ENCODE measurements at places on chromosomes 7 and 10. TPM values are rescaled to one million over a fixed set of nuclear protein-coding genes. Genes with fewer than 3 reads are reported as not detected.

- no peak for DNase-seq
Observed at GRCh38 chr7:99837649-99838361, 10.0 kb downstream of the CYP3A43 start.

DNA sequence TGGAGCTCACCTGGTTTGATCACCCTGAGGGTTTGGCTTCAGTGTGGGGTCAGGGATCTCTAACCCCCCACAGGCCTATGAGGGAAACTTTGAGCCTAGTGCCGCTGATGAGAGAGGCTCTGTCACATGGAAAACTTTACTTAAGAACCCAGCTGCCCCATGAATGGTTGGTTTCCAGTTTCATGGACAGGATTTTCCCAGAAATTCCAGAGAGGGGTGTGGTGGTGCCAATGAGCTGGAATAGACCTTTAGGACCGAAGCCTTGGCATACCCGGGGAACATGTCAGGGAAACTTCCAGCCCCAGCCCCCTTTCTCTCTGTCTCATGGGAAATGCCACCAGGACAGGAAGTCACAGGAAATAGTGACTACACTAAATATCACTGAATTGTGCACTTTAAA, 36.9 kb downstream of the AKR1B1 start:
- DNase-seq = no peak

- DNase-seq = no peak
Observed at GRCh38 chr7:127765150-127765549, 113.2 kb downstream of the SND1 start.

GRCh38 chr7:46163246-46163645, 242.2 kb upstream of the IGFBP3 start:
- DNase-seq = no peak

- no peak for DNase-seq
Observed at GRCh38 chr7:137480401-137480800, 136.9 kb upstream of the PTN start.

DNA sequence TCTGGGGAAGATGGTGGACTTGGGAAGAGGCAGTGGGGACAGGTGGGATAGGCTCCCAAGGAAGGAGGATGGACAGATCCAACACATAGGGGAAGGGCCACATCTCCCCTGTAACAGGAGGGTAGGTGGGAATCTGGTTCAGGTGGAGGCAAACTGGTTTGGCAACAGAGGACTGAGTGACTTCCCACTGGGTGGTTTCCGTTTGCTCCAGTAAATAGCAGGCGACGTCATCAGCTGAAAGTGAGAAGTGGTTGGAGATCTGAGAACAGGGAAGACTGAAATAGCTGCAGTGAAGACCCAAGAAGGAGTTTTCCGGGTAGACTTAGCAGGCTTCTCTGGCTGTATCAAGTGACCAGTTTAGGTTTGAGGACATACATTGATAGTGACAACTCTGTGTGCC, 504.4 kb downstream of the GALNT17 start:
- DNase-seq = no peak

- no peak for DNase-seq
Observed at GRCh38 chr10:48509974-48510692, 94.7 kb downstream of the ARHGAP22 start.

DNA sequence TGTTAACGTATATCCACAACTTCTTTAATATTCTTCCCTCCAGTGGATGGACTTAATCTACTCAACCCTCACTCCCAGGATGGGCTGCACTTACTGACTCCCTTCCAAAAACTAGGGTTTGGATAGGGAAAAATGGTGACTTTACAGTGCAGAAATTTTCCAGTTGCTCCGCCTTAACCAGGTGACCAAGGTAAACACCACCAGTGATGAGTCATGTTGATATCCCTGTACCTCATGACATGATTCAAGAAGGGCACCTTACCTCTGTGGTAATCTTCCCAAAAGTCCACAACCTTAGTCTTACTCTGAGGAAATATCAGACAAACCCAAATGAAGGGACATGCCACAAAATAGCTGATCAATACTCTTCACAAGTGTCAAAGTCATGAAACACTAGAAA, 3.5 kb upstream of the GSTK1 start:
- DNase-seq = no peak

- DNase-seq = no peak
Observed at GRCh38 chr10:92640107-92640506, 47.2 kb downstream of the KIF11 start.

DNA sequence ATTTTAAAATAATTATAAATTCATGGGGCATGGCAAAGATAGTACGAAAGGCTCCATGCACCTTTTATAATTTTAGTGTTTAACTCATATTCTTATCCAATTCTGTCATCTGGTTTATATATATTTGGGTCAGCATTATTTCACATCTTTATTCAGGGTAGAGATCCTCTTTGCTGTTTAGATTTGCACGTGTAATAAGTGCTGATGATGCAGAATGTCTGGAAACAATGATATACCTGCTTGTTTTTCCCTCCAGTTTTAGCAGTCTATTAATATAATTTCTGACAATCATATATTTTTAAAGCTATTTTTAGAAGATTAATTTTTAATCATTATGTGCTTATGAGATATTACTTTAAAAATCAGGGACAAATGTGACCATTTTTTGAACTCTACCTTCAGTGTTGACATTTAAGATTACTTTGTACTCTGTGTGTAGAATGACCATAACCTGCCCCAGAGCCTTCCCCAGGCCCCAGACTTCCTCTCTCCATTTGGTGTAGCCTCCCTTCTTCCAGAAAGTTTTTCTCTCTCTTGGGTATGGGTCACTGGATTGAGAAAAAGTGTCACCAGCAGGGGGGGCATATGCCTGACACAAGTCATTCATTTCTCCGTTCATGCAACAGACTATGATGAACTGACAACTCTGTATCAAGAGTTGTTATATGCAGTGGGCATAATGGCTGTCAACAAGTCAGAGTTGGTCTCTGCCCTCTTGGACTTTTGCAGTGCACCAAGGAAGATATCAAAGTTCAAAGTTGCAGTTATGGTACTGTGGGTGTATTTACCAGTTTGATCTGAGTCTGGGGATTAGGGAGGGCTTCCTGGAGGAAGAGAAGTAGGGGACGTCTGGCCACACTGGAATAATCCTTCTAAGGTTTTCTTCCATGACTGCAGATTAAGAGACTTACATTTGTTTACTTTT, 192.6 kb upstream of the CCDC6 start:
- DNase-seq = no peak

DNA sequence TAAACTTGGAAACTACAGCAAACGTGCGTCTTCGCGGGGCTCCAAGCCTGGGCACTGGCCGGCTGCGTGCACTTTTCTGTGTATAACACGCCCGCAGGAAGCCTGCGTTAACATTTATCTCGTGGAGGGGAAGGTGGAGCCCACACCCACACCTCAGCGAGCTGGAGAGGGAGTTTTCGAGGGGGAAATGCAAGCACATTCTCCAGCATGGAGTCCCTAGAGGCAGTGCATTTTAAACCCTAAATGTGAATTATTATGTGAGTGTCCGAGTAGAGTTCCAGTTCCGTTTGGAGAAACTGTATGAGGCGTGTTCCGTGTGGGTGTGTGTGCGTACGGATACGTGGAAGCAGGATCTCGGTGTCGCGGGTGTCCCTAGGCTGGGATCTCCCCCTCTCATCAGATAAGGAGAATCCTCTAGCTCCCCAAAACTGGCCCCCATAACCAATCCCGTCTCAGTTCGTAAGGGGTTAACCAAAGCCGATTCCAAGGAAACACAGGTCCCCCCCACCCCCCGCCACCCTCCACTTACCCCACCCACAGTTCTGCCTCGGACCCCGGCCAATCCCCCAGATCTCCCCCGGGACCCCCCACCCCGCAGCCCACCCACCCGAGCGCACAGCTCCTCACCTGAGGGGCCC, 403 bp downstream of the CDK6 start:
- peak; percentile 20 for DNase-seq

DNA sequence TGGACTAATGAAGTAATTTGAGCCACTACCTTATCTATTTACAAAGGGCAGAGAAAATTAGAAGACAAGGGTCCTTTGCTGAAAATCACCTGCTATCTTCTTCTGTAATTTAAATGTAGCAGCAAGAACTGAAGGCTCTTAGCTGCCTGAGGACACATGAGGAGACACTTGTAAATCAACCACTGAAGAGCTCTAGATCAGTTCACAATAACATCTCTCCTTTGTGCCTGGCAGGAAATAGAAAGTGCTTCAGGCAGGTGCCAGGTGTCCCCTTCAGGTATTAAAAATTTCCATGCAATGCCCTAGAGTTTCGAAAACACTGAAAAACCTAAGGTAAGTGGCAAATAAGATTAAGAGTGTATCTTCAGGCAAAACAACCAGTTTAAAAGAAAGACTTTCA, 474.6 kb downstream of the GRM8 start:
- no peak for DNase-seq

GRCh38 chr7:116966601-116967000, 13.3 kb downstream of the ST7 start:
- no peak for DNase-seq

DNA sequence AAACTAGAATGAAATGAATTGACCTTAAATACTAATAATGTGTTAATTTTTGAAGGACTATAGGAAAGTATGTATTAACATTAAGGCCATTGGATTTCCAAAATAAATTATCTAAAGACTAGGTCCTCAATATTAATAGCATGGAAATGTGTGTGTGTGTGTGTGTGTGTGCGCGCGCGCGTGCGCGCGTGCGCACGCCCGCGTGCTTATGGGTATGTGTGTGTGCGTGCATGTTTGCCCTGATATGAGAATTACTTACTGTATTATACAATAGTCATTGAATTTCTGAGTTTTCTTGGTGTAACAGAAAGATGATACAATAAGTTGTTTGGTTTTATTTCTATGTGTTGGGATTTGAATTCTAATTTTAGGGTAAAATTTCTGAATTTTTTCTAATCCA, 205.9 kb downstream of the BICC1 start:
- DNase-seq = no peak

- DNase-seq = no peak
Observed at GRCh38 chr7:76330673-76331072, 28.1 kb downstream of the YWHAG start.

DNA sequence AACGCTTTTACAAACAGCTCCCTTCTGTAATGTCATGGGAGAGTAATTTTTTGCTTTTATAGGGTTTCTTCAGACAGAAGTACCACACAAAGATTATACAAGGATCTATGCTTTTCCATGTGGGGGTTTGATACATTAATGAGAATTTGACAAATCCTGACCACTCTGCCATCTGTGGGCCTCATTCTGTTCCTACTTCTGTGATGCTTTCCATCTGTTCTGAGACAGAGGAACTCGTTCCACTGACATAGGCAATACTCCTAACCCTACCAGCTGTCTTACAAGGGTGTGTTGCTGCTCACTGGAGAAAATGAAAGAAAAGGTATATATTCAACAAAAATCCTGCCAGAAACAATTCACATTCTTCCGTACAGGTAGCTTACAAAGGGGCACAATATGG, 59.4 kb upstream of the NAMPT start:
- no peak for DNase-seq

DNA sequence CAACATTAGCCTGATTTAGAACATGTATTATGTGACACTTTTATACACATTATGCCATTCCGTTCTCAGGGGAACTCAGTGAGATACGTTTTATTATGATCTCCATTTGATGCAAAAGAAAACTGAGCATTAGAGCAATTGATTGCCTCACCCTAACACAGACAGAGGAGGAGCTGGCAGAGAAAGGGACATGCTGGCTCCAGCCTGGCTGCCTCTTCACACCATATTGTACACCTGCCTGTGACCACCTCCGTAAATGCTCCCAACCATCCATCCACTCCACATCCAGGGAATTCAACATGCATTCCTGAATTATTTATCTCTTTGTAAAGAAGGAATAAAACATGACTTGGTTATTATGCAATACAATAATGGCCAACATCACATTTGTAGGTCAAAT, 195.0 kb upstream of the STK17A start:
- no peak for DNase-seq

DNA sequence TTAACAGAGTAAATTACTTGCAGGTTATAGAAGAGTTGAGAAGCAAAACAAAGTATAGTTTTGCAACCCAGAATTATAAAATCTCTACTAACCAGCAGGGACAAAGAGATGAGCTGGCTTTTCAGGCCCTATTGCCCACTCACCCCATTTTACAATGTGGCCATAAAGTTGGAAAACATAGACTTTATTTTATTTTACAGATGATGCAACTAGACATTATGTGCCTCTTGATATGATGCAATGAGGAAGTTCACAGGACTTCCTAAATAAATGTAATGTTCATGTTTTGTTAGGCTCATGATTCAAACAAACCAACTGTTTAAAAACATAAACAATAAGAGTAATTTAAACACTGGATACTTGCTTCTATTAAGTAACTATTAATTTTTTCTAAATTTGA, 141.1 kb upstream of the WNT16 start:
- no peak for DNase-seq

- DNase-seq = no peak
Observed at GRCh38 chr10:53827261-53827660, 973.8 kb downstream of the PCDH15 start.

DNA sequence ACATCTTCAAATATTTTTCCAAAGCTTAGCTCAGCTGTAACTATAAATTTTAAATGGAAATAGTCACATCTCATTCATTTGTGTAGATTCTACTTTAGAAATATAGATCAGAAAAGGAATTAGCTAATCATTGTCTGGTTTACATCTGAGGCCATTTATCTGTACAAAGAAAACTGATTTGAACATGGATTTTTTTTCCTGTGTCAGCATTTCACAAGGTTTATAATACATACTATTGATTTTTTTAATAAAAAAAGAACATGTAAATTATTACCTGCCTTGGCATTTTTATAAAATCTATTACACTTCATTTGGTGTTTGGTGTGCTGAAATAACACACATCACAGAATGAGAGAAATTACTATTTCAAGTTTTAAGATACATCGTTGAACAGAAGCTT, 3.5 kb upstream of the GPR37 start:
- DNase-seq = no peak

DNA sequence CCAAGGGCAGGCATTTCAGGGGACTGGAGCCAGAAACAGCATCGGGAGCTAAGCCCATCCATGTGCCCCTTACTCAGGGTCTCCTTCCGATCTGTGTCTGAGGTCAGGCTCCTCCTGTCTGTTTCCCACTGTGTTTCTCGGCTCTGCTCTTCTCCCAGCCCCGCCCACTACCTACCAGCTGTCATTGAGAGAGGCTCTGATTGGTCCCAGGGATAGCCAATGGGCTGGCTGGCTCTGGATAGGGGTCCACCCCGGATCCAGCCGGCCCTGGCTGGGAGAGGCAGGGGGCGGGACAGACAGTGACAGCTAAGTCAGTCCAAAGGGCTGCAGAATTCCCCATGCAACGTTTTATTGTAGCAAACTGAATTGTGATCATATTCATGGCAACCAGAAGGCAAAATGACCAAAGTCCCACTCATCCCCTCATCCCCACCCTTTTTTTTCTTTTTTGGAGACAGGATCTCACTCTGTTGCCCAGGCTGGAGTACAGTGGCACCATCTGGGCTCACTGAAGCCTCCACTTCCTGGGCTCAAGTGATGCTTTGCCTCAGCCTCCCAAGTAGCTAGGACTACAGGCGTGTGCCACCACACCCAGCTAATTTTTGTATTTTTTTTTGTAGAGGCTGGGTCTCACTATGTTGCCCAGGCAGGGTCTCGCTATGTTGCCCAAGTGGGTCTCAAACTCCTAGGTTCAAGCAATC, 76.3 kb downstream of the CLIP2 start:
- DNase-seq = peak; percentile 54

The RNF32 gene
- total RNA-seq = not detected
